T-helper 2 cell treated with Interferon-gamma antibody and Interleukin-4, amounts not matched to agents 5 μg/mL and 100 μg/mL, for 36 hours (primary cell): ENCODE measurements at places on chromosomes 6 and 20.

GRCh38 chr6:137033828-137034227 is 10.9 kb downstream of the IL20RA start:
- H3K27ac ChIP-seq: peak overlapping the region; percentile 46
- H3K4me1 ChIP-seq: peaks cover 13% of the 10 kb centered on the region
- DNase-seq: peak; percentile 75
- H3K27me3 ChIP-seq: peaks cover 75% of the 10 kb centered on the region

GRCh38 chr6:166005401-166005943 is 162.2 kb downstream of the TBXT start:
- H3K27me3 ChIP-seq: peaks cover 55% of the 10 kb centered on the region
- H3K4me1 ChIP-seq: no peaks in the 10 kb centered on the region
- H3K36me3 ChIP-seq: no peaks in the 10 kb centered on the region
- no peak for DNase-seq
- H3K4me3 ChIP-seq: no peak overlapping the region
- no peak overlapping the region for H3K27ac ChIP-seq

DNA sequence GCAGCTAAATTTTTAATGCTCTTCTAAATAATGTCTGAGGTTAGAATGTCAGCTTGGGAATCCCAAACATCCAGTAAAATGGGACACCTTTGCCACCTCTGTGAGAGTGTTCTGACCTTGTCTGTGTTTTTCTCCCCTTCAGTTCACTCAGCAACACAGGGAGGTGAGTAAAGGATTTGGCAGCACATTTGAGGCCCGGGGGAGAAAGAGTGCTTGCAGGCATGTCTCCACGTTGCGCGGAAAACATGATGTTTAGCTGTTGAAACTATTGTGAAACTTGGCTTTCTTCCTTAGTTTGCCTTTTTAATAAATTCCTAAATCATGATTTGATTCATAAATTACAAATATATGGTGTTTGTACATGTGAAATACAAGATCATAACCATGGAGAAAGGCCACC is 707.8 kb upstream of the FLRT3 start:
- H3K27me3 ChIP-seq: no peaks in the 10 kb centered on the region
- H3K4me1 ChIP-seq: no peaks in the 10 kb centered on the region
- DNase-seq: no peak
- H3K36me3 ChIP-seq: no peaks in the 10 kb centered on the region
- no peak overlapping the region for H3K27ac ChIP-seq

GRCh38 chr20:17525650-17526049 is 5.5 kb downstream of the BFSP1 start:
- peaks cover 17% of the 10 kb centered on the region for H3K27me3 ChIP-seq
- no peak overlapping the region for H3K27ac ChIP-seq
- no peaks in the 10 kb centered on the region for H3K36me3 ChIP-seq
- H3K4me1 ChIP-seq: peaks cover 6% of the 10 kb centered on the region

DNA sequence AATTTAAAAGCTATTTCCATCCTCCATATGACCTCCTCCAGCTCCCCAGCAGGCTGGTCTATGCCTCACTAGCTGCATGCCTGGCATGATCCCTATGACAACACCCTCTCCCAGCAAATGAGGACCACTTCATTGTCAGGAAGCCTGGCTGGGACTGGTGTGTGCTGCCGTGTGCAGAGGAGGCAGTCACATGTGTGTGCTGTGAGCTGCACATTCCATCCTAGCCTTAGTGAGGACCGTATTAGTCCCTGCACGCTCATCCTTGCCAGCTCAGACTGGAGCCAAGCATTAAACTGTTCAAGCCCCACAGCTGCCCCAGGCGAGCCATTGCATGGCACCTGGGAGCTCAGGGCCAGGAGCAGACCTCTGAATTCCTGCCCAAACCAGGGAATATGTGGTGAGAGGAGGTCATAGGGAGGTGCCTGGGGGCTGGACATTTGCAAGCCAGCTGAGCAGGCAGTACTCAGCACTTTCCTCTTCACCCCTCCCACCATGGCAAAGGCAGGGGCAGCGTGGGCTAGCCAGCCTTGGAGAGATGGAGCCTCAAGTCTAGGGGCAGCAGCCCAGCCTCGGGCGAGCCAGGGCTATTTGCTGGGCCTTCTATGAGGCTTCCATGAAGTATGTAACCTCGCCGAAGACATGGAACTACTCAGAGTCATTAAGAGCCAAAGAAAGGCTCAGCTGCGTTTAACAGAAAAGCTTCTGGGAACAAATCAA is 8.7 kb upstream of the CCN5 start:
- no peaks in the 10 kb centered on the region for H3K27me3 ChIP-seq
- H3K4me3 ChIP-seq: no peak overlapping the region
- H3K27ac ChIP-seq: no peak overlapping the region
- H3K36me3 ChIP-seq: no peaks in the 10 kb centered on the region
- no peak for DNase-seq

GRCh38 chr20:25048519-25048952 is 9.4 kb downstream of the ACSS1 start:
- no peaks in the 10 kb centered on the region for H3K27me3 ChIP-seq
- no peak for DNase-seq
- H3K36me3 ChIP-seq: peaks cover 5% of the 10 kb centered on the region

DNA sequence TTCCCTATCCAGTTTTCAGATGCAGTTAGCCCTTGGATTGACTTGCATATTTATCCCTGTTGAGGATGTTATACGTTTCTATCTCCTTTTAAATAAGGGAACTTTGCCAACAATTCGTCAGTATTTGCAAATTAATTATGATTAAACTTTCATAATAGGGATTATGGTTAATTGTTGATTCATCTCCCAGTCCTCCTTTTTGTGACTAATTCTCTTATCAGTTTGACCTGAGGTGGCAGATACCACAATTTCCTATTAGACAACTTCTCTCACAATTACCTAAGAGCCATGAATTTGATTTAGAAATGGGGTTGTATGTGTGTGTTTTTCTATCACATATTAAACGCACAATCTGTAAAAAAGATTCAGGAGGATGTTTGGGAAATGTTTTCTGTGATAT is 172.9 kb downstream of the LAMA2 start:
- H3K27ac ChIP-seq: no peak overlapping the region
- no peaks in the 10 kb centered on the region for H3K27me3 ChIP-seq
- H3K4me1 ChIP-seq: no peaks in the 10 kb centered on the region
- H3K4me3 ChIP-seq: no peak overlapping the region
- H3K36me3 ChIP-seq: no peaks in the 10 kb centered on the region
- no peak for DNase-seq

- peaks cover 3% of the 10 kb centered on the region for H3K4me1 ChIP-seq
- no peak overlapping the region for H3K27ac ChIP-seq
- no peak for DNase-seq
- H3K4me3 ChIP-seq: no peak overlapping the region
- no peaks in the 10 kb centered on the region for H3K36me3 ChIP-seq
- H3K27me3 ChIP-seq: no peaks in the 10 kb centered on the region
Observed at GRCh38 chr6:114323784-114324183, 19.0 kb downstream of the HS3ST5 start.

DNA sequence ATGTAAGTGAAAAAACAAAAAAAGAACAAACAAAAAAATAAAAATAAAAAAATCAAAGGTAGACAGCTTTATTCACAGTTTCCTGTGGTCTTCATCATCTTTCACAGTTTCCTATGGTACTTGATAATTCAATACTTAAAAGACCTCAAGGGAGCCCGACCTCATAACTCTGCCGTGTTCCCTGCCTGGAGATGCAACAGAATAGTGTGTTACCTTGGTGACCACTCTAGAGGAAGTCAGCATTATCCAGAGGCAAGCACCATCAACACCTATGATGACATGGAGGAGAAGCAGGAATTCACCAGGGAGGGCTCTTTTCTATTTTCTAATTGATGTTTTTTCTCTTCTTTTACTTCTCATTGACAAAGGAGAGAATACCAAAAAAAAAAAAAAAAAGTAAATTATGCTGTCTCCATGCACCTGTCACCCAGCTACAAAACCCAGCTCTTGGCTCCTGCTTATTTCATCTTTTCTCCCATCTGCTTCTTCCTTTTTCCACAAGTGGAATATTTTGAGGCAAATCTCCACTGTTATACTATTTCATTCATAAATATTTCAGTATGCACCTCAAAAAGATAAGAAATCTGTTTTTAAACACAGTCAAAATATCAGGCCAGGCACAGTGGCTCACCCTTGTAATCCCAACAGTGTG is 95.8 kb upstream of the STXBP5 start:
- DNase-seq: no peak
- peaks cover 34% of the 10 kb centered on the region for H3K4me1 ChIP-seq
- no peaks in the 10 kb centered on the region for H3K36me3 ChIP-seq
- no peak overlapping the region for H3K4me3 ChIP-seq

GRCh38 chr20:30811885-30812671 is 445.4 kb upstream of the DEFB115 start:
- peaks cover 1% of the 10 kb centered on the region for H3K36me3 ChIP-seq
- H3K4me1 ChIP-seq: no peaks in the 10 kb centered on the region
- H3K27me3 ChIP-seq: peaks cover 4% of the 10 kb centered on the region
- H3K4me3 ChIP-seq: no peak overlapping the region
- DNase-seq: no peak
- no peak overlapping the region for H3K27ac ChIP-seq

- DNase-seq: peak; percentile 26
- peaks cover 58% of the 10 kb centered on the region for H3K4me1 ChIP-seq
- H3K27me3 ChIP-seq: no peaks in the 10 kb centered on the region
Observed at GRCh38 chr6:7112741-7113313, 5.1 kb downstream of the RREB1 start.

GRCh38 chr6:158418501-158418900 is 106.2 kb downstream of the TULP4 start:
- H3K27ac ChIP-seq: no peak overlapping the region
- H3K27me3 ChIP-seq: no peaks in the 10 kb centered on the region
- H3K4me3 ChIP-seq: no peak overlapping the region
- H3K4me1 ChIP-seq: no peaks in the 10 kb centered on the region
- no peak for DNase-seq

DNA sequence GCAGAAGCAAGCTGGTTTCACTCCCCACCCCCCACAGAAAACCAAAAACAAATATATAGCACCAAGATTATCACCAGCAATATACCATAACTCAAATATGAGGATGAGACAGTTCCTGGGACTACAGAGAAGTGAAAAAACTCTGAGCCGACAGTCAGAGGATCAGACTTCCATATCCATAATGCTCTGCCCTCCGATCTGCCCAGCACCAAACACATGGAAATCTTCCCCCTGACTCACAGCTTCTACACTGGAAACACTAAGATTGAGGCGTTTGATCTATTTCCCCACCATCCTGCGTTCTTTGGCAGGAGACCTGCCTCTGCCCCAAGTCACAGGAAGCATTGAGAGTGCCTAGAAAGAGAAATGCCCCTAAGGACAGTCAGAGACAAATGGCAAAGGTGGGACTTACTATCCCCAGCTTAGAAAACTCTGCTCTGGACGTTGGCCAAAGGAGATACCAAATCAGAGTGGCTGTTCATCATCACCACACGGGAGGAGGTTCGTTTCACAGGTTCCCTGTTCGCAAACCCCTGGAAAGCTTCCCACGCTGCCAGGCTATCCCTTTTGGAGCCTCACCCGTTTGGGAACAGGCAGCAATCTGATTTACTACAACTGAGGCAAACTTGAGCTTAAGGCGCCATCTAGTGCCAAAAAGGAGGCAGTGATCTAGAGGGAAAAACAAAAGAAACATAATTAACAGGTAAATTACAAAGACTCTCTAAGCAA is 48.7 kb upstream of the SRSF6 start:
- DNase-seq: no peak
- no peaks in the 10 kb centered on the region for H3K4me1 ChIP-seq
- no peak overlapping the region for H3K27ac ChIP-seq
- no peaks in the 10 kb centered on the region for H3K36me3 ChIP-seq

- H3K27ac ChIP-seq: no peak overlapping the region
- DNase-seq: no peak
- H3K36me3 ChIP-seq: peaks cover 2% of the 10 kb centered on the region
- peak overlapping the region; percentile 8 for H3K4me3 ChIP-seq
- peaks cover 51% of the 10 kb centered on the region for H3K27me3 ChIP-seq
Observed at GRCh38 chr20:32052778-32053362, 828 bp downstream of the HCK start.

- H3K4me3 ChIP-seq: no peak overlapping the region
- no peak overlapping the region for H3K27ac ChIP-seq
- H3K27me3 ChIP-seq: no peaks in the 10 kb centered on the region
- no peaks in the 10 kb centered on the region for H3K4me1 ChIP-seq
Observed at GRCh38 chr6:115838763-115839401, 221.8 kb downstream of the FRK start.

GRCh38 chr6:91161246-91161645 is 574.4 kb upstream of the MAP3K7 start:
- no peak for DNase-seq
- no peaks in the 10 kb centered on the region for H3K36me3 ChIP-seq
- no peaks in the 10 kb centered on the region for H3K27me3 ChIP-seq
- H3K27ac ChIP-seq: no peak overlapping the region
- H3K4me3 ChIP-seq: no peak overlapping the region
- no peaks in the 10 kb centered on the region for H3K4me1 ChIP-seq

- H3K4me3 ChIP-seq: no peak overlapping the region
- no peak overlapping the region for H3K27ac ChIP-seq
- no peaks in the 10 kb centered on the region for H3K36me3 ChIP-seq
Observed at GRCh38 chr6:148471624-148472159, 129.1 kb downstream of the SASH1 start.

DNA sequence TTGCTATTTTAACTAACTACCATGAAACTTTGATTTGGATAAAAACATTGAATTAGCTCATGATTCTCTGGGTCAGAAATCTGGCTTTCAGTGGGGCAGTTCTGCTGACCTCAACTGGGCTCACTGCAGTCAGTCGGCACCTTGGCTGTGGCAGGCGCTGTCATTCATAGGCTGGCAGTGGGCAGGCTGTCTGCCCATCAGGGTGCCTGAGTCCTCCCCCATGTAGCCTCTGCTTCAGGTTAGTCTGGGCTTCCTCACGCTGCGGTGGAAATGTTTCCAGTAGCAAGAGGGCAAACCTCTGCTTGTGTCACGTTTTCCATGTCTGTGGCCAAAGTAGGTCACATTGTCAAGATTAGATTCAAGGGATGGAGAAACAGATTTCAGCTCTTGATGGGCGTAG is 251.0 kb upstream of the TCF21 start:
- no peak overlapping the region for H3K4me3 ChIP-seq
- H3K4me1 ChIP-seq: no peaks in the 10 kb centered on the region
- H3K27ac ChIP-seq: no peak overlapping the region
- no peak for DNase-seq
- no peaks in the 10 kb centered on the region for H3K36me3 ChIP-seq
- H3K27me3 ChIP-seq: no peaks in the 10 kb centered on the region

- H3K36me3 ChIP-seq: peaks cover 67% of the 10 kb centered on the region
- peaks cover 71% of the 10 kb centered on the region for H3K4me1 ChIP-seq
- no peaks in the 10 kb centered on the region for H3K27me3 ChIP-seq
- DNase-seq: peak; percentile 89
Observed at GRCh38 chr20:51480507-51481270, 61.8 kb downstream of the NFATC2 start.

GRCh38 chr6:135230711-135231468 is 49.8 kb downstream of the MYB start:
- peak overlapping the region; percentile 72 for H3K27ac ChIP-seq
- no peak overlapping the region for H3K4me3 ChIP-seq
- DNase-seq: no peak
- H3K4me1 ChIP-seq: peaks cover 42% of the 10 kb centered on the region
